Stimulated activated CD4-positive, alpha-beta T cell treated with anti-CD3 and anti-CD28 coated beads, Interleukin-1b, Interleukin-23, amount 100 ng/mL, for 4 hours (primary cell): ENCODE measurements at places on chromosomes 12 and 14.

GRCh38 chr12:112496496-112496895 lies 77.7 kb downstream of the PTPN11 start:
- DNase-seq = no peak

DNA sequence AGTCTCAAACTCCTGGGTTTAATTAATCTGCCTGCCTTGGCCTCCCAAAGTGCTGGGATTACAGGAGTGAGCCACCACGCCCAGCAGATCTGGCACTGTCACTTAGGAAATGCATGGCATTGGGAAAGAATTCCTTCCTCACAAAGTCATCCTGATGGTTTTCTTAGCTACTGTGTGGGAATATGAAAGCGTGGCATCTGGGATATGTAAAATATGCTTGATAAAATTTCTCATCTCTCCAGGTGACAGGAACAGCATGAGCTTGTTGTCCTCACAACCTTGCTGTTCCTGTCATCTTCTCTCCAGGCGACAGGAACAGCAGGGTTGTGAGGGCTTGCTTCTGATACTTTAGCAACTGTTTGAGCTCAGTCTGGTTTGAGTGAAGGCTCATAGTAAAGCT lies 16.1 kb upstream of the AICDA start:
- DNase-seq = no peak

DNA sequence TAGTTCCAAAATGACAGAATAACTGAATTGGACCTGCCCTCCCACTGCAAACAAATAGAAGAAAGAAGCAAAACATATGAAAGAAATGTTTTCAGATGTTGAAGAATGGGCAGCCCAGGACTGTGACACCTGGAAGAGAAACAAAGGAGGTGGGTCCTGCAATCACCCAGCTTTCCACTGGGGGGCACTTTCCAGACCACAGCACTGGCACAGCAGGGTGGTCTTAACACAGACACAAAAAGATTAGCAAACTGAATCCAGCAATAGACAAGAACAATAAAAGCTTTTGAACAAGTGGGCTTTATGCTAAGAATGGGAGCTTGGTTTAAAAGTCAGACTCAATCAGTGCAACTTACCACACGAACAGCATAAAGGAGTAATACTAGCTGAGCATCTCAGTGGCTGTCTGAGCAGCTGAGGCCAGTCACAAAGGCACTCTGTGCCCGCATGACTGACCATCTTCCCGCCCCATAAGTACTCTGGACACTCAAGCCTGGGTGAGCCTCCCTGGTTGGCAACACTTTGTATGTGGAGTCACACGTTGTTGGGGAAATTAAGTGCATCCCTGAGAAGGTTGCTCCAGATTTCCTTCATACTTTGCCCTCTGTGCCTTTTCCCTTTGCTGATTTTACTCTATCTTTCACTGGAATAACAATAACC lies 27.7 kb downstream of the JKAMP start:
- DNase-seq = no peak

DNA sequence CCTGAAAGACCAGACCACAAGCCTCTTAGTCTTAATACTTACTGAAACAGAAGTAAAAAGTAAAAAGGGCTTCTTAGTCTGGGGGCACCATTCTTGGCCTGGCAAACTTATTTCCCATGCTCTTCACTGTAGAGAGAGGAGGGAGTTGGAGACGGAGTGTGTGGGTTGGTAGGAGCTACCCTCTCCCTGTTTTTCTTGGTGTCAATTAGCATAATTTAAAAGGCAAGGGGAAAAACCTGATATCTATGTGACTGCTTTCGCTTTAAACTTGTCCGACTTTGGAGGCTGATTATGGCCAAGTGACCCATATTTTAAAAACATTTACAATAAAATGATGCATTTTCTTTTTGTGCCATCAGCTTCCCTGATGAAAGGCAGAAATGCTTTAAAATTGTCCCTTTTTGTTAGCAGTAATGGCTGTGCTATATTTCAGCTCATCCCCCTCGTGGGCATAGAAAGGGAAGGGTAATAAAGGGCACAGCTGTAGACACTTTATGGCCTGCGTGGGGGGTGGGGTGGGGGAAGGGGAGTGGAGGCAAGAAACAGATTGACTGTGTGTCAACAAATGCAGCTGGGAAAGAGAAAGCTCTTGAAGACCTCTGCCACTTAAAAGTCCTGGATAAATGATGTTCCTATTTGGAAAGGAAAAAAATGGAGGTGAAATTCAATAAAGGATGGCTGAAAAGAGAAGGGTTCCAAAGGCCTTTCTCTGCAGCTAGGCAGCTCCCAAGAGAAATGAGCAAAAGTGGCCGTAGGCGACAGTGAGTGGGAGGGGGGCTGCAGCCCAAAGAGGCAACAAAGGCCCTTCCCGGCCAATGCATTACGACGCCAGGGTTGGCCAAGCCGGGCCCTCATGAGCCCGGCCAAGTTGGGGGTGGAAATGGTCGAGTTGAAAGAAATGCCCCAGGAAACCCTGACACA lies 57.5 kb upstream of the TMEM263 start:
- no peak for DNase-seq

GRCh38 chr14:63045234-63045611 lies at the start of gene KCNH5:
KCNH5 (minus strand) TSS chr14:63045458; CDS start chr14:63045186, 272 bp downstream.
- peak; percentile 3 for DNase-seq

- DNase-seq = no peak
These were observed 10.0 kb downstream of the EMG1 start for GRCh38 chr12:6980740-6981139.

DNA sequence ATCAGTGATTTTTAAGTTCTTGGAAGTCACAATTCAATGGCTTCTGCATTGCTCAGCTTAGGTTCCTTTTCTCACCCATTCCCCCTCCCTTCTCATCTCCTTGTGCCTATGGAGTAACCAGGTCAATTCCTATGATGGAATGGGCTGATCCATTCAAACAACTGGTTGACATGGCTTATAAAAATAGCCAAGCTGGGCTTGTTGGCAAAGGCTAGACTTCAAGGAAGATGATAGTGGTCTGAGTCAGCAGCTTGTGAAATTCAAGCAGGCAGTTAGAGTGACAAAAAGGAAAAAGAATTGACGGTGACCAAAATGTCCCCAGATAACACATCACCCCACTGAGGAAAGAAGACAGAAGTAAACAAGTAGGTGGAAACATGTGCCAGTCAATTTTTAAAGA lies 119.9 kb upstream of the PCED1B start:
- no peak for DNase-seq

DNA sequence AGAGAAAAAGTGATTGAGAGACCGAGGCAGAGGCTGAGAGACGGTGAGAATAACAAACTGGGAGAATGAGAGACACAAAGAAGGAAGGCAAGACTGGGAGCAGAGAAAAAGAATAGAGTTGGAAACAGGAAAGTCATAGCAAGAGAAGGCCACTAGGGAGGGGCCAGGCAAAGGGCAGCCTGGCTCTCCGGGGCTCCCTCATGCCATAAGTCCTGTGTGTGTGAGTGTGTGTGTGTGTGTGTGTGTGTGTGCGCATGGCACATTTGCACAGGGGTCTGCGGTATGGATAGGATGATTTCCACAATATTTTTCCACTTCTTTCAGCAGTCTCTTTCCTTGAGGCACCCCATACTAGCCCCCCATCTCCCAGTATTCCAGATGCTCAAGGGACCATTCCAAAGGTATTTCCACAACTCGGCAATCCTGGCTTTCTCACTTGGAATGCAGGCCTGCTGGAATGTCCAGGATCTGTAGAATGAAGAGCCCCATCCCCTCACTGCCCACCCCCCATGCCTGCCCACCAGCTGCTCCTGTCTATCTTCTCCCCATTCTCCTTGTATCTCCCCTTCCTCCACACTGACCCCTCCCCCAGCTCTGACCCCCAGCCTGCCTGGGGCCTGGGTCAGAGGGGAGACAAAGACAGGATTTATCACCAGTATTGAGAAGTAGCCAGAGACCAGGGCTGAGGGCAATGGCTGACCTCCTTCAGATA lies 9.0 kb downstream of the GPR84 start:
- DNase-seq = no peak

DNA sequence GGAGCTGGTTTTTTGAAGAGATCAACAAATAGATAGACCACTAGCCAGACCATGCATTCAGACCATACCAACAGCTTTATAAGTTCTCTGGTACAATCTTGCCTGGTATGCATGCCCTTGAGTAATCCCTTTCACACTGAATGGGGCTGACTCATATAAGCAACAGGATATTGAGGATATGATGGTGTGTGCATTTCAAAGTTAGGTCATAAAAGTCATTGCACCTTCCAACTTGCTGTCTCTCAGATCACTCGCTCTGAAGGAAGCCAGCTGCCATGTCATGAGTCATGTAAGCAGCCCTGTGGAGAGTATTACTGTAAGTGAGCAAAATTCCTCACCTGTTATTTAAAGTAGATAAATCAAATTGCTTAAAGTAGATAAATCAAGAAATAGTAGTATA lies 45.0 kb upstream of the OR6J1 start:
- DNase-seq = no peak

GRCh38 chr12:114209861-114210260 lies 196.1 kb downstream of the TBX5 start:
- DNase-seq = no peak

DNA sequence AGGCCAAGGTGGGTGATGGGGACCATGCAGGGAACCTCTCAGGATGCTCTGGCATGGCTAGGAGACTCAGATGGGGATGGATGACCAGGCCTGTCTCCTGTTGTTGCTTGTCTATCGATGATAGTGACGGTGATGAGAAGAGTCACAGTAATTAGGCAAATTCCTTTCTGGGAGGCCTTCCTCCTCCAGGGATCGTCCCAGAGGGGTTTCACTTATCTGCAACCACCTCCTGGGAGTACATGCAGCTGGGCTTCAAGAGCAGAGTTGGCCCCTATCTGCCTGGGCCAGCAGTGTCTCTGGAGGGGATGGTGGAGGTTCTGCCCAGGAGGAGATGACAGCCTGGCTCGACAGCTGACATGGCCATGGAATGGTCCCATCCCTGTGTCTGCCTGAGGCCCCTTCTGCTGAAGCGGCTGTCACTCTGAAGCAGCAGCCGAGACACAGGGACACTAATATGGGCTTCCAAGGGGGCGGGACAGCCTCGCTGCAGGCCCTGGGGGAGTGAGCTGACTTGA lies 27.5 kb upstream of the OAS1 start:
- DNase-seq = no peak

- no peak for DNase-seq
These were observed 132.8 kb downstream of the DIO2 start for GRCh38 chr14:80078501-80078900.

DNA sequence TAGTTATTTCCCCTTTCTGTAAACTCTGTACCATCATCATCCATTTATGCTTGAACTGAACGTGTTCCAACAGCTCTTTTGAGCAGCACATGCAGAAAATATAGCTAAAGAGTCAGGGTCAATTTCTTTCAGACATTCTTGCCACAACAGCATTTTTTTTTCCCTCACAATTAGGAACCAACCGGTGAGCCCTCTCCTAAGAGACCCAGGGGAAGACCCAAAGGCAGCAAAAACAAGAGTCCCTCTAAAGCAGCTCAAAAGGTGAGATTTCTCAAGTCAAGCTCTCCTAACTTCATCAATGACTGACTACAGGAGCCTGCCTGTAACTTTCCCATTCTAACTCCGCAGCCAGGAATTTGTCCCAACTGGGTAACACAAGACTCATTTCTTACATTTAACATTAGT lies 3.5 kb downstream of the HMGA2 start:
- no peak for DNase-seq

- no peak for DNase-seq
These were observed 64.8 kb downstream of the DENND5B start for GRCh38 chr12:31526158-31526546.

DNA sequence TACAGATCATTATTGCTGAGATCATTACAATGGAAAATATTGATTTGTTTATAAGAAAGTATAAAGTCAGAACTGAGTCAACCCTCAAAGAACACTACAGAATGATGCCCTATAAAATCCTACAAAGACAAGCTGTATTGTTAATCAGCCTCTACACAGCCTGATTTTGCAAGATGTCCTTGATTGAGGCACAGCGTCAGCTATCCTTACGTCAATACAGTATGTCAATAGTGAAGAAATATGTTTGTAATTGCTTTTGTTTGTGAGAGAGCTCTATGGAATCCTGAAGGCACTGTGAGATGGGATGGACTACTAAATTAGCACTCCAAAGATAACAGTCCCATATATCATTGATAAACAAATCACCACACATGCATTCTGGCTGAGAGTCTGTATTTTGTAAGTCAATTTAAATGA lies 70.7 kb downstream of the RASSF9 start:
- DNase-seq = no peak

DNA sequence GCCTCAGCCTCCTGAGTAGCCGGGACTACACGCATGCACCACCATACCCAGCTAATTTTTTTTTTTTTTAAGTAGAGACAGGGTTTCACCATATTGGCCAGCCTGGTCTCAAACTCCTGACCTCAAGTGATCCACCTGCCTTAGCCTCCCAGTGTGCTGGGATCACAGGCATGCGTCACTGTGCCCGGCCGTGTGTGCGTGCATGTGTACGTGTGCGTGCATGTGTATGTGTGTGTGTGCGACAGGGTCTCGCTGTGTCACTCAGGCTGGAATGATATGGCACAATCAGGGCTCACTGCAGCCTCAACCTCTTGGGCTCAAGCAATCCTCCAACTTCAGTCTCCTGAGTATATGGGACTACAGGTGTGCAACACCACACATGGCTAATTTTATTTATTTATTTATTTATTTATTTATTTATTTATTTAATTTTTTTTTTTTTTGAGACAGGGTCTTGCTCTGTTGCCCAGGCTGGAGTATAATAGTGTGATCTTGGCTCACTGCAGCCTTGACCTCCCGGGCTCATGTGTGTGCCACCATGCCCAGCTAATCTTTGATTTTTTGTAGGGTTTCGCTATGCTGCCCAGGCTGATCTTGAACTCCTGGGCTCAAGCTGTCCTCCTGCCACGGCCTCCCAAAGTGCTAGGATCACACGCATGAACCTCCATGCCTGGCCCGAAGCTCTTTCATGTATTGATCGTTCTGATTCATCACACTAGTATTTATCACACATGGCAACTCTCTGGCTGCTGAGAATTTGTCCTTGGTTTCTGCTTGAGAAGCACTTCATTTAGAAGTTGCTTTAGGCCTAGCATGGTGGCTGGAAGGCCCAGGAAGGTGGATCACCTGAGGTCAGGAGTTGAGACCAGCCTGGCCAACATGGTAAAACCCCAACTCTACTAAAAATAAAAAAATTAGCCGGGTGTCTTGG lies 35.9 kb upstream of the CLIP1 start:
- no peak for DNase-seq
